Fibroblast of pulmonary artery (primary cell): ENCODE measurements at places on chromosomes 1 and 21.

GRCh38 chr1:25610822-25611630 lies 5.6 kb upstream of the MAN1C1 start:
- peak; percentile 44 for DNase-seq

GRCh38 chr1:67534627-67535065 lies 104.4 kb upstream of the SERBP1 start:
- DNase-seq: peak; percentile 65

DNA sequence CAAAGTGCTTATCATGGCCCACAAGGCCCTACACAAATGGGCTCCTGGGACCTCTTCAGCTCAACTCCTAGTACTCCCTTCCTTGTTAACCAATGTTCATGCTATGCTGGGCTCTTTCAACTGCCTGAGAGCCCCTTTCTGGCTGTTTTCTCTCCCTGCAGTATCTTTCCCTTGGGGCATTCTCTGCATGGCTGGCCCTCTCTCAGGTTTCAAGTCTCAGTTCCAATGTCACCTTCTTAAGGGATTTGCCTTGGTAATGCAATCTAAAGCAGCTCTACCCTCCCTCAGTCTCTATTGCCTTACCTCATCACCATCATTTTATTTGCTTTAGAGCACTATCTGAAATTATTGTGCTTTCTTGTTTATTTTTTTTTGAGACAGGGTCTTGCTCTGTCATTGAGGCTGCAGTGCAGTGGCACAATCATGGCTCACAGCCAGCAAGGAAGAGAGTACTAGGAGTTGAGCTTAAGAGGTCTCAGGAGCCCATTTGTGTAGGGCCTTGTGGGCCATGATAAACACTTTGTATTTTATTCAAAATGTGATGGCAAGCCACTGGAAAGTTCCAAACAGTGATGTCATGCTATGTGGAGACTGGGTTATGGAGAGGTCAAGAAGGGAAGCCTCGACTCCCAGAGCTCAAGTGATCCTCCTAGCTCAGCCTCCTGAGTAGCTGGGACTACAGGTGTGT lies 63.4 kb upstream of the SRSF10 start:
- DNase-seq: no peak

- no peak for DNase-seq
These were observed 27.2 kb downstream of the WLS start for GRCh38 chr1:68204977-68205630.

DNA sequence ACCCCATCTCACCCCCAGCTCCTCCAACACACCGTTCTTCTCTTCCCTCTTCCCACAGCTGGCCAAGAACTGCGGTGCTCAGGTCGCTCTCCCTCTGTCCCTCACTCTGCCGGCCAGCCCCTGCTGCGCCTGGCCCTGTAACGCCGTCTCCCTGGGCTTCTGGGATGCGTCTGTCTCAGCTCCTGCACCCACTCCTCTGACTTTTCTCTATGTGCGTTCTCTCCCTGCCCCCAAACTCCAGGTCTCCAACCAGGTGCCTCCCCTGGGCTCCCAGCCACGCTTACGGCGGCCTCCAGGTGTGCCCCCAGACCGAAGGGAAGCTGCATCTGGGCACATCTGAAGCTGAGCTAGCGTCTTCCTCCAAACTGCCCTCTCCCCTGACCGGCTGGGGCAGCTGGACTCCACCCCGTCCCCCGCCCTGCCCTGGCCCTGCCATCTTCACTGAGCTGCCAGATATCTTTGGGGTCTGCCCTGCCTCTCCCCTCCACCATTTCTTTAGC lies 2.6 kb downstream of the KRTAP10-12 start:
- DNase-seq: no peak

GRCh38 chr1:22916471-22916820 lies 56.2 kb downstream of the LACTBL1 start:
- no peak for DNase-seq

DNA sequence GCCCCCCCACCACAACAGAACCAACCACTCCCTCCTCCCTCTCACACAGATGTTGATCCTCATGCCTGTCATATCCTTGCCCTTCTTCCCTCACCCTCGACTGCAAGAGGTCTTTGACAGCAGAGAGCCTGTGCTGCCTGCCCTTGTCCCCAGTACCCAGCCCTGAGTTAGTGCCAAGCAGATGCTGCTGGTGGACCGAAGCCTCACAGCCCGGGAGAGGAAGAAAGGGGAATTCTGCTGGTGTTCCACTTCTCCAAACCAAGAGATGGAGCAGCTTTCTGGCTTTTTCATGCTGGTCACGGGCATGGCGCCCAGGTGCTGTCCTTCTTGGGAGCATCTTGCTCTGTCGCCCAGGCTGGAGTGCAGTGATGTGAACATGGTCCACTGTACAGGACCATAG lies 69.1 kb downstream of the SLC66A1 start:
- DNase-seq: no peak

- DNase-seq: no peak
These were observed 64.6 kb upstream of the PPIH start for GRCh38 chr1:42593486-42594100.

- no peak for DNase-seq
These were observed 6.5 kb downstream of the F3 start for GRCh38 chr1:94535095-94535494.

DNA sequence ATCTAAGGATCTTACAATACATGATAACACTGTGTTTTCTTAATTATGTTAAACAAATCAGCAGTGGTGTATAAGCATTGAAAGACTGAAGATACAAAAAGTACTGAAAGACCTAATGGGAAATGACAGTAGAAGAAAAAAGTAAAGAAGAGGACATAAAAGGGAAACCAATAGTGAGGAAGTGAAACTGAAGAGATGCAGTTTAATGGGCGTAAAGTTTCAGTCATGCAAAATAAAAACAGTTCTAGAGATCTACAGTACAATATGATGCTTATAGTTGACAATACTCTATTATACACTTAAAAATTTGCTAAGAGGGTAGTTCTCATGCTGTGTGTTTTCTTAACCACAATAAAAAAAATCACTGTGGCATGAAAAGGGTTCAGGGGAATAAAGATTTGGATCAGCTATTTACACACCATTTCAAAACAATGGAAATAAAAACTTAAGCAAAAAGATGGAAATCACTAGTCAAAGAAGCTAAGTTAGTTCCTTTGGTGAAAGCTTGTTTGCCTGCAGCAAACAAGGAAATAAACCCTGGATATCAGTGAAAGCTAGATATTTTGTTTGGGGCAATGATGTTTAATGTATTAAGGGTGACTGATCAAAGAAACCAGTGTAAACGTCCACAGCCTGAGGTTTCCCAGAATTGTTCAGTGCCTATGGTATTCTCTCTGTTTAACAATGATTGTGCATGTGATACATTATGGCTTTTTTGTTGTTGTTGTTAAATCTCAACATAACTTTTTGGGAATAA lies 1160.8 kb upstream of the ADGRL2 start:
- DNase-seq: no peak
